ENCODE measurements at places on chromosomes 4 and X.
A peak's percentile ranks its signal among the peaks of the same experiment; 100 is the strongest.

- no peak for DNase-seq
Observed at GRCh38 chr4:42489095-42489494, 91.8 kb downstream of the SHISA3 start.

DNA sequence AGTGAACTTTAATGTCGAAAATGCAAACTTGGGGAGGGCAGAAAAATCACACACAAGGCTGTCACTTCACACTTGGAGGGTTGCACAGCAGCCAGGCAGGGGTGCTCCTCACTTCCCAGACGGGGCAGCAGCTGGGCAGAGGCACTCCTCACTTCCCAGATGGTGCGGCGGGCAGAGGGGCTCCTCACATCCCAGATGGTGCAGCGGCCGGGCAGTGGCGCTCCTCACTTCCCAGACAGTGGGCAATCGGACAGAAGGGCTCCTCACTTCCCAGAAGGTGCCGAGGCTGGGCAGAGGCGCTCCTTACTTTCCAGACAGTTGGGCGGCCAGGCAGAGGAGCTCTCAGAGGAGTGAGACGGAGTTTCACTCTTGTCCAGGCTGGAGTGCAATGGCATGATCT lies 90.6 kb downstream of the HMGB3 start:
- DNase-seq = no peak

GRCh38 chr4:120018786-120019185 lies 47.9 kb downstream of the MAD2L1 start:
- DNase-seq = no peak

DNA sequence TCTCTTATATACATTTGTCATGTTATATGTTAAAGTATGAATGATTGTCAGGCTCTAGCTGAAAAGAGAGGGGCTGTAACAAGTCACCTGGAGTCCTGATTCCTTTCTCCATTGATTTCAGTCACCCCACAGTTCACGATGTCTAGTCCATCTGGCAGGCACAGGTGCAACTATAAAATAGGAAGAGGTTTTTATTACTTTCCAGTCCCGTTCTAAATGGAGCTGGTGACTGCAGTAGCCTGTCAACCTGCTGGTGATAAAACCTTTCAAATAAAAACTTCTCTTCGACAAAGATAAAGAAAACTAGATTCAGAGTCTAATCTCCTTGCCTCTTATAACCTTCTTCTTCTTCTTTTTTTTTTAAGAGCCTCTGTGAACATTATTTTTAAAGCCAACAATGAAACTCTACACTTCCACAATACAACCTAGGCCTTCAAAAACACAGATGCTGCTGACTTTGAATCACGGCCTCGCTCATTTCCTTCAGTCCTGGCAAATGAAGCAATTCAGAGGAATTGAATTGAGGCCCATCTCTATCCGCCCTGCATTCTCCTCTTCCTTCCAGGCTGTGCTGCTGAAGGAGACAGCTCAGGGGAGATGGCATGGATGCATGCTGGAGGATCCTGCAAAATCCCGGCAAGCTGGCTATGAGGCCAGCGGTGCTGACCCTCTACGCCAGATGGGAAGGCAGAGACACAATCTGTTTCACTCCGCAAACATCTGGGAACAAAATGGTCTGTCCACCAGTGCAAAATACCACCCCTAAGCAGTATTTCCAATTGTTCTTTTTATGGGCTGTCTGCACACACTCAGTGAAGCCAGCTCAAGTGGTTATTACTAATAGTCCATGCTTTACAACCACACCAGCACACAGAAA lies 27.3 kb upstream of the CDKN2AIP start:
- no peak for DNase-seq

GRCh38 chrX:95950679-95951078 lies 734.0 kb upstream of the DIAPH2 start:
- no peak for DNase-seq

GRCh38 chr4:18441203-18441590 lies 419.6 kb upstream of the LCORL start:
- DNase-seq = no peak

DNA sequence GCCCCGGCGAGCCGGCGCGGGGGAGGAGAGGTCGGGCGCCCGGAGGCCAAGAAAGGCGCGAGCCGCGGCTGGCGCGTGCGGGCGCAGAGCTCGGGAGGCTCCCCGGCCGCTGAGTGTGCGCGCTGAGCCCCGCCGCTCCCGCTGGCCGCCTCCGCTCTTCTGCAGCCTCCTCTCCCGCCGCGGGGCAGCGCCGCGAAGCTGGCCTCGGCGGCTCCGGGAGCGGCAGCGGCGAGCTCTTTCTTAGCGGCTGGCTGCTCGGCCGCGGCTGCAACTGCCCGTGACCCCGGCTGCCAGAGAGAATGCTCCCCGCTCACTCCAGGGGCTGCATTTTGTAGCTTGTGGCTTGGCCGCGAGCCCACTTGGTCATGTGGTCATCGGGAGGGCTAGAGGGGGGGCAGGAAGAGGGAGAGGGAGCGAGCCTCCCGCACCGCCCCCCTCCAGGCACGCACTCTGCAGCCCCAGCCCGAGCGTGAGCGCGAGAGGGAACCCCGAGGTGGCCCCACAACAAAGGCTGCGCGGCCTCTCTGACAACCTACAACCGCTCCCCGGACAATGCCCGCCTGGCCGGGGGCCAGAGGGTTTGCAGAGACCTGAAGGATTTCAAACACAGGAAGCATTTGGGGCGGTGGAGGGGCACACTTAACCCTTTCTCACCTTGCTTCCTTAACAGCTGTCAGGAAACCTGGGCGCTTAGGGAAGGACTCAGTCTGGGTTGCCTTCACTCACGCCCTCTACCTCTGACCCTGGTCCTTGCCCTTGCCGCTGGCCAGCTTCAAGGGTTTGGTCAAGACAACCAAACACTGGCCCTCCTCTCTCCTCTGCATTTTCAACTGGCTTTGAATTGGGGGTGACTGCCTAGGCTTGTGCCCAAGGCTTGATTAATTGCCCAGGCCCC lies at the start of gene APLN:
APLN (minus strand) TSS at position 305 of the 895 bp plus-strand sequence. CDS start 326 bp downstream, outside the sequence.
- peak; percentile 61 for DNase-seq

DNA sequence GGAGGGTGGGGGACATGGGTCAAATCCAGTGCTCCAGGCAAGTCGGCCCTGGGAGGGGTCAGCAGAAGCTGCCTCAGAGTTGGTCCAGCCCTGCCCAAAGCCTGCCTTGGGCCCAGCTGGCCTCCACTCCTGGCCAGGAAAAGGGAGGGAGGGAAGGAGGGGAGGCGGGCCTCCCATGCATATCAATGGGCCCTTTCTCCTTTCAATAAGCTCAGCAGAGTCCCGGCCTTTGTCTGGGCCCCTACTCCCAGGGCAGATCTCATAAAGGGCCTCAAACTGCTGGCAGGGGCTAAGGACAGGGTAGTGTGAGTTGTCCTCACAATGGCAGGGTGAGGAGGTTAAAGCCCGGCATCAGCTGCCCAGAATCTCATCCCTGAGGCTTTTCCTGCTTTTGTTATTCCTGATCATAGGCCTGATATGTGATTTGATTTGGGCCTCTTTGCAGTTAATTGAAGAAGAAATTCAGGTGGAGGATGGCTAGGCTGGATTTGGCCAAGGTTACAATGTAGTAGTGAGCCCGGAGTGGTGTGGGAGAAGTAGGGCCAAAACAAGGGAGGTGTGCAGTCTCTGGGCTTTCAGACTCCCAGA lies 121.1 kb upstream of the ATP6AP2 start:
- no peak for DNase-seq

- peak; percentile 30 for DNase-seq
Observed at GRCh38 chr4:20890761-20891160, 190.5 kb downstream of the PACRGL start.

DNA sequence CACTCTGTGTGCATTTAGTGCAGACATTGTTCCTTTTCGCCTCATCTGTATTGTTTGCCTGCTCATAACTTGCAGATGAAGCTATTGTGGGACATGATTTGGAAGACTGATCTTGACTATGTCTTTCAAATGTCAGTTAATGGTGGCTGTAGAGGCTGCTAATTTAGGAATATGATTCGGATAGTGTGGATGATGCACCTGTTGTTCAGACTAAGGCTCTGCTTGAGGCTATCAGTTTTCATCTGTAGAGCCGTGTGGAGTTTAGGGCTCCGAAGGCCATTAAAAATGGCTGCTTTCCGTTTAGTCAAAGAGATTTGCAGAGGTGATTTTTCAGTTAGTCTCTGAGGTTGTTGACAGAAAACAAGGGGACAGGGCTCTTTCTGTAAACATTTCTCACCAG lies 102.0 kb downstream of the GBA3 start:
- DNase-seq = no peak

DNA sequence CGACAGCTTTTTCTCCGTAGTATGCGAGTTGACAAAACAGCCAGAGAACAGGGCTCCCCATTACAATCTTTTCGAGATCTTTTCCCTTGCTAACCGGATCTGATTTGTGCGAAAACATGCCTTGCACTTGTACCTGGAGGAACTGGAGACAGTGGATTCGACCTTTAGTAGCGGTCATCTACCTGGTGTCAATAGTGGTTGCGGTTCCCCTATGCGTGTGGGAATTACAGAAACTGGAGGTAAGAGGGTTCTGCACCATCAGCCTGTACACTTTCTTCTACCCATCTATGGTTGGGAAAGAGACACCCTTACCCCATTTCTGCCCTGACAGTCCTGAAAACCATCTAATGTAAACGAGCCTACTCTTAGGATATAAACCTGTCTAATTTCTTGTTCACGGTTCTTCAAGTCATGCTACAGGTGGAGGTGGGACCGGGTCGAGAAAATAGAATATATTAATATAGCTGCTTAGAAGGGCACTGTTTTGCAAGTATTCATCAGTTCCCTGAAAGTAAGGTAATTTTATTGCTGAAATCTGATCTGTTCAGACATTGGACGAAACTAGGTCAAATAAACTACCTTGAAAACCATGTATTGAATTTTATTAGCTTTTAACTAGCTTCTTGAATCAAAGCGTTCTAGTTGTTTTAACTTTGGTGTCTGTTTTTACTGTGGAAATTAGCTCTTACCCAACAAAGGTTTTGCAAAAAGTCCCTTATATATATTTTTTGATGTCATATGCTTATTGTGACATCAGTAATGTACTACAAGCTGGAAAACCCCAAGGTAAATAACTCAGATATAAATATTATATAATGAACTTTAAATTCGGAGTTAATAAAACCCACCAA lies 869 bp downstream of the TMEM184C start:
- DNase-seq = no peak

DNA sequence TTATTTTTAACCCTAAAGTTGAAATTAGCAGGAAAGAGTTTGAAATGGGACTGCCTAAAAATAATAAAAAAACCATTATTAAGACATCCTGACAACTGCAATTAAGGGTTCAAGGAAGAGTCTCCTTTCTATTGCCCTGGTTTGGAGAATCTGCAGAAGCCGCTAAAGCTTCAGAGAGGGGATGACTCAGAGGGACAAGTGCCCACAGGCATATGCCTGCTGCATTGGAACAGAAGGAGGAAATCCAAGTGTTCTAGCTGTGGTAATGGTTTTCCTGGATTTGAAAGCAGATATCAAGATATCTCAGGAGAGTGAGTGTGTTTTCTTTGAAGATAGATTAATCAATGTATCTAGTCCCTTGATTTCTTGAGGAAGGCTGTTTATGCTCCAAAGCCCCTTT lies 235.1 kb upstream of the TAPT1 start:
- DNase-seq = peak; percentile 53

GRCh38 chrX:3567686-3568085 lies 145.8 kb downstream of the PRKX start:
- peak; percentile 12 for DNase-seq

- DNase-seq = no peak
Observed at GRCh38 chrX:460823-461640, 74.3 kb upstream of the PPP2R3B start.

DNA sequence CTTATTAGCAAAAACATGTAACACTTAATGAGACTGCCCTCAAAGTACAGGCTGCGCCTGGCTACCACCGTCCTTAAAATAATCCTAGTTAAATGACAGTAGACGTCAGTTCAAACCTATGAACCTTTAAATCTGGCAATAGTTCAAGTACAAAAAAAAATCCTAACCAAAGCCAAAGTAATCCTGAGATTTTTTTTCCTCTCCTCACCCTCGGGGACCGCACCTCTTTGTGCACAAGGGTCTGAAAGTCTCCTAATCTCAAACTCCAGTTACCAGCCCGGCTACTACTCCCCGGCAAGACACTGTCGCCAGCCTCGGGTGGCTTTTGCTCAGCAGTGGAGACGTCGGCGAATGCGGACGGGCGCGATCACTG lies 439 bp downstream of the SEC31A start:
- DNase-seq = no peak

- DNase-seq = peak; percentile 49
Observed at GRCh38 chr4:153791746-153792617, 3.1 kb upstream of the SFRP2 start.

GRCh38 chr4:176885224-176885623 lies 92.5 kb upstream of the VEGFC start:
- peak; percentile 11 for DNase-seq

DNA sequence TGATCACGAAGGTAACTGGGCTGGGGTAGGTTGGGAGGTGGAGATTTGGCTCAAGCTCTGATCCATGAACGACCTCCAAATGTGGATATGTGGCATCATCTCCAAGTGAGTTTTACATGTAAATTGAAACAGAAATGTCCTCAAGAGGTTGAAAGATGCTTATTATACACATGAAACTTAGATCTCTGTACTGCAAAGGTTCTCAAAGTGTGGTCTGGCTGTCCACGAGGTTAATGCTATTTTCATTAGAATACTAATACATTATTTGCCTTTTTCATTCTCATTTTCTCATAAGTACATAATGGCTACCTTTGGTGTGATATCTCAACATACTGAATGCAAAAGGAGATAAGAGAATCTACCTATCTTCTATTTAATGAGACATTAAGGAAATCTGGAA lies 198.2 kb downstream of the RASL11B start:
- no peak for DNase-seq

GRCh38 chr4:122218762-122219161 lies 66.6 kb downstream of the BLTP1 start:
- DNase-seq = peak; percentile 1

DNA sequence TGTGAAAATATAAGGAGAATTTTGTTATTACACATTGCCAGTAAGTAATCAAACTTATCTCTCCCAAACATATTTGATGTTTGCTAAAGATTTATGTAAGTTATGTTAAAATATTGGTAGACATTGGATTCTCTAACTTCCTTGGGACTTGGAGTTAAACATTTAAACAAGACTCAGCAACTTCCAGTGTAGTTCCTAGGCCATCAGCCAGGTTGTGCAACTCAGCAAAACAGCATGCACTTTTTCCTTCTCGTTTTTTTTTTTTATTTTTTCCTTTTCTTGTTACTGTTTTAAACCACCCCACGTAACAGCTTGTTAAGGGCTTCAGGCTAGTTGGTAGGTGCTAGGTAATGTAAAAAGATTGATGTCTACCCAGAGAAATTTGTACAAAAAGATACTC lies 510.4 kb downstream of the ANKRD50 start:
- DNase-seq = no peak

- peak; percentile 15 for DNase-seq
Observed at GRCh38 chr4:19832411-19832810, 419.3 kb upstream of the SLIT2 start.

Measured in EL (cell line).